ENCODE measurements at places on chromosomes 12 and 14. TPM values are rescaled to one million over a fixed set of nuclear protein-coding genes. Genes with fewer than 3 reads are reported as not detected.
A peak's percentile ranks its signal among the peaks of the same experiment; 100 is the strongest.

OAS1 gene
- total RNA-seq, result 7.5 TPM

EEA1 gene
- 19.3 TPM for total RNA-seq

DNA sequence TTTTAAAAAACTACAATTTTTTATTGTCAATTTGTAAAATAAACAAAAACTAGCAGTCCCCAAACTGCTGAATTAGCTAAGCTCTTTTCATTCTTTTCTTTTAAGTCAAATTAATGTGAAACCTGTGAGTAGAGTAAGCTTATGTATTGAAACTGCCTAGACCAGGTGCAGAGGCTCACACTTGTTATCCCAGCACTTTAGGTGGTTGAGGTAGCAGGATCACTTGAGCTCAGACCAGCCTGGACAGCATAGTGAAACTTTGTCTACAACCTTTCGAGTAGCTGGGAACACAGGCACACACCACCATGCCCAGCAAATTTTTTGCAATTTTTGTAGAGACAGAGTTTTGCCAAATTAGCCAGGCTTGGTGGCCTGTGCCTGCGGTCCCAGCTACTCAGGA is 26.4 kb downstream of the SCFD1 start:
- no peak for DNase-seq
- H3K27me3 ChIP-seq, result no peaks in the 10 kb centered on the region
- H3K27ac ChIP-seq, result no peak overlapping the region
- no peaks in the 10 kb centered on the region for H3K4me1 ChIP-seq

DNA sequence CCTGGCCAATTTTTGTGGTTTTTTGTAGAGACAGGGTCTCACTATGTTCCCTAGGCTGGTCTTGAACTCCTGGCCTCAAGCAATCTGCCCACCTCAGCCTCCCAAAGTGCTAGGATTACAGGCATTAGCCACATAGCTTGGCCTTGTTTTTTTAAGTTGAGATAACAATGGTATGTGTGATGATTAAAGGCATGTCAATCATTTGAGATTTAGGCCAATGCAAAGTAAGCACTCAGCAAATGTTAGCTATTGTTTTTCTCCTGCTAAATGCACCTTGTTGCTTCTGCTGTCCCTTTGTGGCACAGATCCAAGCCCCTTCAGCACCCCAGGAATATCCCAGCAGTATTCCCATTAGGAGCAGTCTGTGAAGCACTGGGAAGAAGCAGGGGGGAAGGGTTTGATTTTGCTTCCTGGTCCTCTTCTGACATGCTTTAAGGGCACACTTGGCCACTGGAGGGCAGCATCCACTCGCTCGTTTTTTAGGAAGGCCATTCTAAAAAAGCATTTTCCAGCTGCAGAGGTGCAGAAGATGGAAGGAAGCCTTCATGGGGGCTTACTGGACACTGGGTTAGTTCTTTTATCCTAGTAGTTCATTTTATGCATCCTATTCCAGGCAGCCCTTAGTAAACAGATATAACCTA is 70.2 kb upstream of the ZFP36L1 start:
- no peaks in the 10 kb centered on the region for H3K27me3 ChIP-seq
- no peaks in the 10 kb centered on the region for H3K36me3 ChIP-seq
- no peak overlapping the region for H3K4me3 ChIP-seq
- no peak overlapping the region for H3K27ac ChIP-seq
- H3K4me1 ChIP-seq, result peaks cover 14% of the 10 kb centered on the region
- DNase-seq, result peak; percentile 76

GPR84 gene
- not detected for total RNA-seq

CLEC4C gene
- total RNA-seq, result not detected
